Naive thymus-derived CD4-positive, alpha-beta T cell (primary cell): ENCODE measurements at places on chromosomes 2 and 18. TPM values are rescaled to one million over a fixed set of nuclear protein-coding genes. Genes with fewer than 3 reads are reported as not detected.

COL4A4 gene
- 0.08 TPM for polyA plus RNA-seq

NCL gene
- 662 TPM for polyA plus RNA-seq

RAB6C gene
- not detected for polyA plus RNA-seq

ERBB4 gene
- polyA plus RNA-seq: not detected

GALNT14 gene
- not detected for polyA plus RNA-seq
